IMR-90 (cell line): ENCODE measurements at places on chromosomes 5 and 9.

- peak; percentile 56 for DNase-seq
These were observed 970.0 kb downstream of the MAT2B start for GRCh38 chr5:164475339-164475977.

DNA sequence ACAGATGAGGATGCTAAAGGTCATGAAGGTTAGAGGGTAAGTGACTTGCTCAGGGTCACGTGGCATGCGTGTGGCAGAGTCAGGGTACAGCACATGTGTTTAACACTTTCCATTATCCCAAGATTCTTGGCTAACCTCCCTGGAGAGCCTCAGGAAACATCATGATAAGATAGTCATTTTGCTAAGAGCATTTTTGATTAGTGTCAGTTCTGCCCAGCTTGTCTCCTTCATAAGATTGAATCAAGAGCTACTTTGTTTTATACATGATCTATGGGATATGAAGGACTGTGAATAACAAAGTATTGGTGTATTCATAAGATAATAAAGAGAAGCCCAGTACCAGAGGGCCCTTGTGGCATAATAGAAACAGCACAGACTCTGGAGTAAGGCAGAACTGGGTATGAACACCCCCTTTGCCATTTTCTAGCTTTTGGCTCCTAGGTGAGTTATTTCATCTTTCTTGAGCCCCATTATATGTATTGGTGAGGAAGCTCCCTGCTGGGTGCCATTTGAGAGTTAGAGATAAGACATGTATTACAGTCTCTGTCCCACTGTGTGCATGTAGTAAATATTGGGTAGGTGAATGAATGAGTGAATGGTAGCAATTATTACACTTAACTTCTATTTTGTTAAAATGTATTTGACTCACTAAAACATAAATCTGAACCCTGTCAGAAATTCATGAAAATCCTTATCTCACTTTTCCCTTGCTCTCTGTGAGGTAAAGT is 16.1 kb downstream of the PTPDC1 start:
- DNase-seq, result no peak

DNA sequence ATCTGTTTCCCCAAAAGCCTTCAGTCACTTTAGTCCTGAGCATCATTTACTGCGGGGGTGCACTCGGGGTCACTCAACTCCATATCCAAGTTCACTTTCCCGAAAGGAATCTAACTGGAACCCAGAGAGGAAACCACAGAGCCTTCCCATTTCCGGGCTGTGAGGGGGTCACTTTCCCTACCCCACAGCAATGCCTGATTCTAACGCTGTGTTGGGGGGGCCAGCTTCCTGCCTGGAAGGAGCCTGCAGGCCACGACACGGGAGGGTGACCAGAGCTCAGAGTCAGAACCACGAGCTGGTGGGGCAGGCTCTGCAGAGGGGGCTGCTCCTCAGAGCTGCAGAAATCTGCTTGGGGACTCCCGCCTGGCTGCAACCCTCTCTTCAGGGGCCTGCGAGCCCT is 20.3 kb downstream of the BRD9 start:
- no peak for DNase-seq

- DNase-seq, result no peak
These were observed 96.8 kb downstream of the INIP start for GRCh38 chr9:112621018-112621655.
